ENCODE measurements at places on chromosomes 2 and 18.

GRCh38 chr2:71813807-71814470 lies 333.7 kb downstream of the CYP26B1 start:
- DNase-seq, result no peak

DNA sequence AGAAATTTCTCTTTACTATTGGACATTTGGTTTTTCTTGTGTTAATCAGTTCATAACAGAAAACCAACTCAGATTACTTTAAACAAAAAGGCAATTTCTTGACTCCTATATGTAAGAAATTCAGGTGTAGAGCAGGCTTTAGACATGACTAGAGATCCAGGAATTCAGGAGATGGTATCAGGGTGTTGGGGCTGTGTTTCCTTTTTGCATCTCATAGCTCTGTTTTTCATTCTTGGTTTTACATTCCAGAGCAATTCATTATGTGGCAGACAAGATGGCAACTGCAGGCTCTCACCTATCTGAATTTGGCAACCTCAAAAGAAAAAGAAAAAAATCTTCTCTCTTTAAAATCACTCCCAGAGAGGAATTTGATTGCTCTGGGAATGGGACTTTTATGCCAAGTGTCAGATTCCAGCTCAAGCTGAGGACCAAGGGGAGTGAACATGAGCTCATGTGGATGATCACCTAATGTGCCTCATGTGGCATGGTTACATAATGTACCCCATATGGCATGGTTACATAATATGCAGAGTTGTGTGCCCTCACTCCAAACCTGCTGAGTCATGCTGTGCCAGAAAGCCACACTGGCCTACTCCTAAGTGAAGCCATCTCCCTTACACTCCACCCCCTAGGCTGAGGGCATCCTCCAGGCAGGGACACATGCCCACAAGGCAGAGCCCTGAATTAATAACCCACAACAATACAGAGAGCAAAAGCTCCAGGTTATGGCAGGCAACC lies 282.7 kb downstream of the MBD2 start:
- DNase-seq, result no peak

DNA sequence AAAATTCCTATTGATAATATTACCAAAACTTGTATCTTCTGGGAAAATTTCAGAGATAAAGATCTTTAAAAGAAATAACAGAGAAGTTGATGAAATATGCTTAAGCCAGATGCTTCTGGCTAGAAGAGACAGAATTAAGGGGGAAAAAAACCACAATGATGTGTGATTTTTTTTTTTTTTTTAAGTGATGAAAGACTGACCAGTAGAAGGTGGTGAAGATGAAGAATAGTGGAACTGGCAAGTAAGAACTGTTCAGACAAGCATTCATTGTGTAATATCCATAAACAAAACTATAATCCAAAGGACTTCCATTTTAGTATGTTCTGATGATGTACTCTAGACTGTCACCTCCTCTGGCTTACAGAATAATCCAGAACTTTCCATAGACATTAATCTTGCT lies 89.8 kb downstream of the INO80D start:
- no peak for DNase-seq

DNA sequence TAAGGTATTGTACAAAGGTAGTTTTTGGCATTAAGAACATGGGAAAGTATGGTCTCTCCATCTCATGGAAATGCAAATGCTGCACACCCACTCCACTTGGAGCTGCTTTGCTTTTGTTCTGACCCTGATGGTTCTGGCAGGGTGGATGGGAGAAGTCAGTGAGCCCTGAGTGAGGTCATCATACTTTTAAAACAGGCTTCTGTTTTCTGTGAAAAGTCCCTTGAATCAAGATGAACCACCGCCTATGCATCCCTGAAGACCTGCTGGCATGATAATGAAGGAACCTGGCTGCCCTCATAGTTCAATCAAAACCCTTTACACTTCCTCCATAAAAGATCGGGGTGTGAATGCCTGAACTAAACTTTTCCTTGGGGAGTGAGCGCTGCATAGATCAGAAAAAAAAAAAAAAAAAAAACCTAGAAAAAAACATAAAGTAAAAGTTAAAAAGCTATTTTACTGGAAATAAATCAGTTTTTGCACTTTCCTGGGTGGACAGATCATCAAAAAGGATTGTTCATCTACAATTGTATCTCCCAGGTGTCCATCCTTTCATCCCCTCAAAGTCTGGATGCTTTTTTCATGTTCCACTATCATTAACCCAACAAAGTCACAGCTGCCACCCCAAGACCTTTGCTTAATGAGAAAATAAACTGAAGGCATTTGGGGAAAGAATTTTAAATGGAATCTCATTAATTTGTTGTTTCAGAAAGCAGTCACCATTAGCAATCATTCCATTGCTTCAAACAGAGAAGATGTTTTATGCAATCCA lies 728.1 kb upstream of the DDX18 start:
- no peak for DNase-seq

GRCh38 chr2:213537579-213537978 lies 253.3 kb downstream of the SPAG16 start:
- no peak for DNase-seq

DNA sequence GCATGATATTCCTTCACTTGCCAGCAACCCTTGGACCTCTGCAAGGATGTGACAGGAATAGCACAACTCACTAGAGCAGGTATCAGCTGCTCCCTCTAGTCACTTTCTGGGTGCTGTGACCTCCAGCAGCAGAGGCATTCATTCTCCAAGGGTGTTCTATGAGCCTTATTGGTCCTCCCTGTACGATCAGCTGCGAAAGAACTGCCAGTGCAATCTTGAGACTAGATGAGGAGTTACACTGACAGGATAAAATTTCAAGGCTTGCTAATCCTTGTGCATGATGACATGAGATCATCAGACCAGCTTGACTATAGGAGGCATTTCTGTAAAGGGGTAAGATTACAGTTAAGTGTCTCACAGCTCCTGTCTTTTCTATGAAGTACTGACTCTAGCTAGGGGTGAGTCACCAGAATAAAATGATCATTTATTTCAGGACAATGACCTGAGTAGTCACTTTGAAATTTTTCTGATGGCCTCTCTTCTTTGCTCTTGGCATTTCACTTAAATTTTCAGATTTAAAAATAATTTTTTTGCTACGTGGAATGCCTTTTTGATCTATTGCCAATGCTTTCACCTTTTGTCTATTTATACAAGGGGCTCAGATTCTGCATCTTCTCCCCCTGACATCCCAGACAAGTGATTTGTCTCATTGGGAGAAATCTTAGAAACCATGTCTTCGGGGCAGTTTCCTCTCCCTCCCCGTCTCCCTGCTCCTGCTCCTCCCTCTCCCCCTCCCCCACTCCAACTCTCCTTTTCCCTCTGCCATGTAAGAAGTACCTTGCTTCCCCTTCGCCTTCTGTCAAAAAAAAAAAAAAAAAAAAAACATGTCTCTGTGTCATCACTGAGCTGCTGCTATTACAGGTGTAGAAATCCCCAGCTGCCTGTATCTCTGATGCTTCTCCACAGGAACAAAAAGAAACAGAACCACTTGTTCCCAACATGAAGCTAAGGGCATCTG lies 49.2 kb upstream of the FRZB start:
- DNase-seq, result peak; percentile 68

GRCh38 chr18:36977121-36977520 lies 148.2 kb downstream of the KIAA1328 start:
- no peak for DNase-seq

GRCh38 chr18:60838677-60839076 lies 466.1 kb upstream of the MC4R start:
- DNase-seq, result peak; percentile 16

DNA sequence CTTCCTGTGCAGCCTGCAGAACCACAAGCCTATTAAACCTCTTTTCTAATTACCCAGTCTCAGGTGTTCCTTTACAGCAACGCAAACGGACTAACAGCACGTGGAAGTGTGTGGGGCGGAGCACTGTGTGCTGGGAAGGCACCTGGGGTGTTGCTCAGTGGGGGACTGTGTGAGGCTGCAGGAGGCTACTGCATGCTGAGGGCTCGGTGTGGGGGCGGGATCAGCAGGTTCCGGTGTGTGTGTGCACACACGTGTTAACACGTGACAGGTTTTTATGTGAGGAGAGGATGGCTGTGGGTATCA lies 58.9 kb downstream of the ANKMY1 start:
- DNase-seq, result no peak

DNA sequence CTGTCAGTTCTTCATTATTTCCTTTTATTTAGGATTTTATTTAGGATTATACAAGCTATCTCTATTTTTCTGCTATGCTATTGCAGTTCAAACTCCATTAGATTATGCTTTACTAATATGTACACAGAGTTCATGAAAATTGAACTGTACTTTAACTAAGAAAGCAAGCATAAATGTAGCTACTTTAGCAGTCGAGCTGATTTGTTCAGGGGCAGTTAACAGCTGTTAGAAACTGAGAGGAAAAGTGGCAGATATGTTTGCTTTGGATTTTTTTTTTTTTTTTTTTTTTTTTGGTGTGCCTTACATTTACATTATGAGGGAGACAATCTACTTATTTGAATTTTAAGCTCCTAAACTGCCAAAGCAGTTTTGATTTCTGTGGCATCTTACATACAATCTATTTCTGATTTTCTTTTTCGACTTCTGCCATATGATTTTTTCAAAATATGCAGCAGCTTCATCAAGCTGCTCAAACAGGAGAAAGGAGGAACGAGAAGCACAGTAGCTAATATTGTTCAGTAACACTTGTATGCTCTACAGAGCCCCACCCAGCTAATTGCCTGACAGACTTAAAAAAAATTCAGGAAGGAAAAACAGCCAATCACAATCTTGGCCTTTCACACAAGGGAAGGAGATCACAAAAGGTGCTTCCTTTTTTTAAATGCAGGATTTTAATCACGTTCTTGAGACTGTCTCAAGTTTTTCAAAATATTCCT lies 233.4 kb upstream of the SIX3 start:
- DNase-seq, result no peak

DNA sequence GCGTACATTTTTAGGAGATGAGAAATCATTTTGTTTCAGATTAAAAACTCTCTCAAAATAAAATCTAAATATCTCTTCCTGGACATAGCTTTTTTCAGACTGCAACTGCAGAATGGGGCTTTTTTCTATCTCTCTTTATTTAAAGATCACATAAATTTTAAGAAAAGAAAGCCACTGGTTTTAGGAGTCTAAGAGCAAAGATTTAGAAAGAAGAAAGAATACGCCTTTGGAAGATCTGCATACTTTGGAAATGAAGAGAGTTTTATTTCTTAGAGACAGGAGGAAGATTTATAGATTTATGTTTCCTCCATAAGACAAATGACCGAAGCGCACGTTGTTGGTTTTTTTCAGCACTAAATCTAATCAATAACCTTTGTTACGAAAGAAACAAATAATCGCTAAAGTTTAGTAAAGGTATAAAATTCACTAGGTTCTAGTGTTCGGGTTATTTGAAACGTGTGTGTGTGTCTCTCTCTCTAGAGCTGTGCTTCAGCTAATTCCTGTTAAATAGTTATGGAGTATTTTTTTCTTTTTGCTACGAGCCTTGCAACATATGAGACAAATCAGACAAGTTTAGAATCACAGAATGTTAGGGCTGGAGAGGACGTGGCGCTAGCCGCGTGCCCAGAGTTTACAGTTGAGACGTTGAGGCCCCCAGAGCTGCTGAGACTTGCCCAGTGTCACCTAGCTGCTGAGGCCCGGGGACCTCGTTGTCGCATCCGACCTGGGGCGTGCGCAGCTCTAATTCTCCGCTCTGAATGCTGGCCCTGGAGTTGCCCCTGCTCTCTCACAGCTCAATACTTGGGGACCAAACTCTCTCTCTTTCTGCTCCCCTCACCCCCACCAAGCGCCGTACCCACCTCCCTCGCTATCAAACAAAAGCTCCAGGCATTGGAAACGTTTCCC lies 69.9 kb downstream of the CTAGE1 start:
- DNase-seq, result no peak

- DNase-seq, result no peak
Observed at GRCh38 chr2:98809878-98810587, 79.1 kb upstream of the MGAT4A start.

- DNase-seq, result no peak
Observed at GRCh38 chr2:217268978-217269377, 409.1 kb upstream of the TNP1 start.

DNA sequence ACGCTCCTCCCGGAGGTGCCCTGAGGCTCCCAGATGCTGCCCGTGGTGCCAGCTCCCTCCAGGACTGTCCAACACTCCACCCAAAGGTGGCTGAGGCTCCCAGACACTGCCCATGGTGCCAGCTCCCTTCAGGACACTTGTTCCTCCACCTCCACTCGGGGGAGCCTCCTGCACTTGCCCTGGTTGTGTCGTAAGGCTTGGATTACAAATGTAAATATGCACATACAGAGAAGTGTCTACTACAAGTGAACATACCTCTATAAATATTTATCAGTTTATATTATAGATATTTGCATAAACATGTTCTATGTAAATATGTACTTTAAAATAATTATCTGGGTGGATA lies 143.3 kb downstream of the PXDN start:
- no peak for DNase-seq

DNA sequence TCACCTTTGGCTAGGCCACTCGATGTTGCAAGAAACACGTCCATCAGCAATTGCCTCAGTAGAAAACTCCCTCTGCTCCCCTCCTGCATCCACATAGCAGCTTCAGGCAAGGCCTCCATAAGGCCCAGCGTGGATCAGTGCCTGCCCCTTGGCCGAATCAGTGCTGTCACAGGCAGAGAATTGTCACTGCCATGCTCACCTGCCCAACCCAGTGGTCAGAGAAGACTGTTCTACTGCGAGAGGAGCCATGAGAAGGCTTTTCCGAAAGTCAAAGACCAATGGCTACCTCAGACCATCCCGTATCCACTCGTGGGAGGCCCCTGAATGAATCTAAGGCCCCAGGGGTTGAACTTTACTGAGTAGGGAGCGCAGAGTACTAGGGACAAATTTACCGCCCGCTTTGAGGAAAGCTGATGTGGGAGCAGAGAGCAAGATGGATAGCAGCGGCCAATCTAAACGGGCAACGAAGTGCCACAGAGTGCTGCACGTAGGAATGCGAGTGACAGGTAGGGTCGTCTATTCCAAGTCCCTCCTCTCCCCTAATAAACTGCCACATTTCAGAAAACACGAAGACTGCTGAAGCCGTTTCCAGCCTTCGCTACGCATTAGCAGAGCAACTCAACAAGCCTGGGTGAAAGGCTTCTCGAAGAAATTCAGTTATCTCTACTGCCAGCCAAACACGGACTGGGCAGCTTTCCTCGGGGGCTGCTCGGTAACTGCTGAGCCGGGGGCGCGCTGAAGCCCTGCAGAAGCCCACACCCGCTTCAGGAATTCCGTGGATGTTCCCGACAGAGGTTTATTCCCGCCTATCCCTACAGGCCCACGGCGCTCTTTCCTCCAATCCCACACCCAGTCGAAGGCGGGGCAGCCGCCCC lies 968 bp upstream of the RALBP1 start:
- DNase-seq, result no peak

GRCh38 chr2:192953116-192953515 lies 758.4 kb upstream of the TMEFF2 start:
- peak; percentile 6 for DNase-seq

- no peak for DNase-seq
Observed at GRCh38 chr18:57621246-57621604, 411 bp downstream of the NARS1 start.

DNA sequence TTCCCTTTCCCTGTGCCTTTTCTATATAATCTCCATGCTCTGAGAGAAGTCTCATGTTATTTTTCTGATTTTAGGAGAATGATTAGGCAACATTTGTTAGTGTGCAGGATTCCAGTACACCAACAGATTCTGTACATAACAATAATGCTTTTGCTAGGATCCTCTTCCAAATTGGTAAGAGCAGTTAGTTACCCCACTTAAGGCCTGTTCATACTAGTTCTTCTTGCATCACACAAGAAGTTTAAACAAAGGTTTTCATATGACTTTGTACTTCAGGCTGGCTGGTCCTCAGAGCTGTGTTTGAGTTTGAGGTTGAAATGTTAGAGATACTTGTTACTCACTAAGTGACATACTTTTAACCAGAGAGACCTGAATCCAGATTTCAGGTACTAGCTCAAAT lies 686.9 kb upstream of the NRXN1 start:
- no peak for DNase-seq

- no peak for DNase-seq
Observed at GRCh38 chr2:234955971-234956509, 4.2 kb downstream of the SH3BP4 start.
